Kidney epithelial cell (primary cell): ENCODE measurements at places on chromosomes 5 and 9. TPM values are rescaled to one million over a fixed set of nuclear protein-coding genes. Genes with fewer than 3 reads are reported as not detected.

Gene OMD
- total RNA-seq = not detected in 2 replicates

Gene TMEM8B
- 5.9 and 11.5 TPM in 2 replicates for total RNA-seq

Gene IFNA14
- total RNA-seq = not detected in 2 replicates

Gene ACOT12
- total RNA-seq = not detected in 2 replicates

Gene REEP2
- total RNA-seq = 34.7 and 40.2 TPM in 2 replicates

Gene HNRNPAB
- 132 and 152 TPM in 2 replicates for total RNA-seq

DNA sequence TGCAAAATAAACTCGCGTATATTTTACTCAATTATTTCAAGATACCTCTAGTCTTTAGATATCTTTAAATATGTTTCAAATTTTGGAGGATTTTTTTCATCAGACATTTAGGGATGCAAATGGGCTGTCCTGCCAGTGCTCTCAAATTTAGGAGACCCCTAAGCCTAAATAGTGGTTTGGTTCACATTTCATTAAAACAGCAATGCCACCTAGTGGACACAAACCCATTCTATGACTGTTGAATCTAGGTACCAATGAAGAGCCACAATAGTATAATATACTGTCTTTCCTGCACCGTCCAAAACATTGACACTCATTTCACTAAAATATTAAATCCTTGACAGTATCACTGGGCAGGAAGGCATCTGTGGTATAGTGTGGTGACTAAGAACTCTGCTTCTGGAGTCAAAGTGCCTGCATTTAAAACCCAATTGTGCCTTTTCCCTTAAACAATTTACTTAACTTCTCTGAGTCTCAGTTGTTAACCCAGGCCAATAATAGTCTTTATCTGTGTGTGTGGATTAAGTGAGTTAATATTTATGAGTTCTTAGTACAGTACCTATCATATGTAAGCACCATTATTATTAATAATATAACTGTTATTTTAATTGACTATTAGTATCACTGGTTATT lies 148.0 kb downstream of the RORB start:
- DNase-seq = no peak

DNA sequence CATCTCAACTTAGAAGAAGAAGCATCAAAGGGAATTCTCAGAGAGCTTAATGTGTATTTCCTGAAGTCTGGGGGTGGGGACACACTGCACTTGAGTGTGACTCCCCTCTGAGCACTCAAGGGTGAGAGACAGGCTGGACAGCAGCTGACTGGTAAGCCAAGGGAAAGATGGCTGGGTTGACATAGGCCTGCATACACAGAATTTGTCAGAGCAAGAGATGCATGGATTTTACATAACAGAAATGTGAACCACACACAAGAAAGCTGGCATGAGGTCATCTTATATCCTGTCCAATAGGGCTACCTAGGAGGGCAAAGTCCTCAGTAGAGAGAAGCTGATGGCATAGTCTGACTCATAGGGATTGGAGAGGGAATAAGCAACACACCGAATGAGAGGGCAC lies 114.3 kb upstream of the EPB41L4A start:
- DNase-seq = no peak

DNA sequence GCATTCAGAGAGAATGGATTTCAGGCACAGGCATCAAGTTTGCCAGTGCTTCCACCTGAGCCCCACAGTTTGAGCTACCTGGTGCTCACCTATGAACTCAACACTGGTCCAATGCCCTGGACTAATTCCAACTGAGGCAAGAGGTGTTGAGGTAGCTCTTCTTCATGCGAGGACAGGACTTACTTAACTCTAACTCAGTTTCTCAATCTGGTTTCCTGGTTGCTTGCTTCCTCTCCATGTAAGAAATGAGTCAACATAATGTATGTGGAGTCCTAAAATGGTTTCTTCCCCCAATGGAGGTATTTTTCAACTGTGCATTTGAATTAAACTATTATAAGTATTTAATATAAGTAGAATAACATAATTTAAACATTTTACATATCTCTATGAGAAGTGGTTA lies 523.6 kb upstream of the DAB2 start:
- no peak for DNase-seq

GRCh38 chr9:90433398-90433941 lies 209.2 kb downstream of the DIRAS2 start:
- DNase-seq = peak; percentile 99

DNA sequence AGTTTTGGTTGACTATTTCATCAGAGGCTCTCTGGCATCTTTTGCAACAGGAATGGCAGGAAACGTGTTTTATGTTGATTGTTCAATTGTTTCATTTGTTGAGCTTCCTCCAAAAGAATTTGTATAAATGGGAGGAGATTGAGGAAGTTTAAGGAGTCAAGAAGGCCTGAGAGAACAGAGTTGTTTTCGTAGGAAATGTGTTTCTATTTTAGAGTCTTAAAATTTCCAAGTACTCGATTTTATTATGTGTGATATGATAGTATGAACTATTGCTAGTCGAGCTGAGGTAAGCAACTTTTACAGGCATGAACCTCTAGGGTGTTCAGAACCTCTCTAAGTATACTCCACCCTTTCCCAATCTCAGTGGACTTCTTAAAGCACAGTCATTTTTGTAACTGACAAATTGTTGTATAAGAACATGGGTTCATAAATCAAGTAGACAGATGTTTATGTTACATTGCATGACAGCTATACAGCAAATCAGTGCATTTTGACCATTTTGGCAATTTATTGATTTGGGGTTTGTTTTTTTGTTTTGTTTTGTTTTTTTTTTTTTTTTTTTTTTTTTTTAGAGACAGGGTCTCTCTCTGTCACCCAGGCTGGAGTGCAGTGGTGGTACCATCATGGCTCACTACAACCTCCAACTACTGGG lies 47.4 kb downstream of the POLK start:
- DNase-seq = no peak

- no peak for DNase-seq
Observed at GRCh38 chr9:137639303-137640051, 20.7 kb downstream of the EHMT1 start.

DNA sequence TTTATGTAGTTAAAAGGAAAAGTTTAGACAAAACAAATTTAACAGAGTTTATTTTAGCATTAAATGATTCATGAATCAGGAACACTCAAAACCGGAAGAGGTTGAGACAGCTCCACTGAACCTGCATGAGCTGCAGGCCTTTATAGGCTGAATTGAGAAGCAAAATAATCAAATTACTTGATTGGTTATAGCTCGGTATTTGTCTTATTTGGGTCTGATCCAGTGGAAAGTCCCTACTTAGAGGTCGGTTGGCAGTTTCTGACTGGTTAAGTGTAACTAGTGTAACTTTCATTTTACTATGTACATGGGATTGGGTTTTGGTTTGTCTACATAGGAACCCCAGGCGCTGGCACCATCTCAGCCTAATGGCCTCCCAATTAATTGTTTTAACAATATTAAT lies 74.1 kb upstream of the PIK3R1 start:
- DNase-seq = no peak

DNA sequence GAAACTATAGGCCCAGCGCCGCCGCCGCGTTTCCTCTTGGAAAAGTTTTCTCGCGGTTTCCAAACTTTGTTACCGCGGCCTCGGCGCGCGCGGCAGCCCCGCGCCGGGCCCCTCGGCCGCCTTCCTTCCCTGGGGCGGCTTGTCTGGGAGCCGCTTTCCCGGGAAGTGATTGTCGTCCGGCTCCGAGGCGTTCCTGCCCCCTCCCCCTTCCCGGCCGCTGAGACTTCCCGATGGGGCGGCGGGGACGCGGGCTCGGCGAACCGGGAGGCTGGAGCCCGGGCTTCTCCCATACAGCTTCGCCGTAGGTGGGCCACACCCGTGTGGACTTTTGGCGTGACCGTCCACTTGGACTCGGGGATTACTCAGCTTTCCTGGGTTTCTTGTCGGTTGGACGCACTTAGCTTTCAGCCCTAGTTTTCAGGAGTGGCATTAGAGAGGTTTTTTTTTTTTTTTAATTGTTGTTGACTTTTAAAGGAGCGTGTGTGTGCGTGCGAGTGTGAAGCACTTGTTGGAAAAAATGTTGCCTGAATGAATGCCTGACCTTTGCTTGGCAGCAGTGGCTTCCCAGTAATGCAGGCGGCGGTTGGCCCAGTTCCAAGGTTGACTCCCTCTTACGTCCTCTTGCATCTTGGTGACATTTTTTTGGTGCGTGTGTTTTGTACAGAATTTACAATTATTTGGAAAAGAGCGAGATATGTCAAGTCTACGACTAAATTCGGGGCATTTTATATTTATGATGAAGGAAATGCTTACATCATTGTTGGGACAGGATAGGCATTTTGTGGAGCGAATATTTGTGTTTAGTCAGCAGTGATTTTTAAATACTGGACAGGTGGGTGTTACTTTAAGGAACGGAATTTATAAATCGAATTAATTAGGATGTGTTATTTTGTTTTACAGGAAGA lies 821 bp downstream of the CTNNA1 start:
- no peak for DNase-seq

GRCh38 chr5:102857076-102857818 lies 102.1 kb downstream of the PAM start:
- DNase-seq = no peak

DNA sequence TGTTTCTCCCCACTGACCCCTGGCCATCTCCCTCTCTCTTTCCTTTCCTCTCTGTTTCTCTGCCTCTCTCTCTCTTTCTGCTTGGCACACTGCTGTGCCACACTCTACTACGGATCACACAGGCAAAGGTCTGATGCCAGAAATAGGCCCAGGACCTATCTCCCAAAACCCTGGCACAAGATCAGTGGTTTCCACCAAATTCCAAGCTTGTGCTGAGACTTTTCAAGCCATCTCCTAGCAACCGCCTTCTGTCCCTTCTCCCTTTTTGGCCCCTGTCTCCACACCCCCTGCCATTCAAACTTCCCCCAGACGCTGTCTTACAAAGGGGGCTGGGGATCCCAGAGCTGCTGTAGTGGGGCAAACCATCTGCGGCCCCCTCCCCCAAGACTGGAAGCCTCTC lies 38.5 kb upstream of the RARS1 start:
- DNase-seq = no peak

DNA sequence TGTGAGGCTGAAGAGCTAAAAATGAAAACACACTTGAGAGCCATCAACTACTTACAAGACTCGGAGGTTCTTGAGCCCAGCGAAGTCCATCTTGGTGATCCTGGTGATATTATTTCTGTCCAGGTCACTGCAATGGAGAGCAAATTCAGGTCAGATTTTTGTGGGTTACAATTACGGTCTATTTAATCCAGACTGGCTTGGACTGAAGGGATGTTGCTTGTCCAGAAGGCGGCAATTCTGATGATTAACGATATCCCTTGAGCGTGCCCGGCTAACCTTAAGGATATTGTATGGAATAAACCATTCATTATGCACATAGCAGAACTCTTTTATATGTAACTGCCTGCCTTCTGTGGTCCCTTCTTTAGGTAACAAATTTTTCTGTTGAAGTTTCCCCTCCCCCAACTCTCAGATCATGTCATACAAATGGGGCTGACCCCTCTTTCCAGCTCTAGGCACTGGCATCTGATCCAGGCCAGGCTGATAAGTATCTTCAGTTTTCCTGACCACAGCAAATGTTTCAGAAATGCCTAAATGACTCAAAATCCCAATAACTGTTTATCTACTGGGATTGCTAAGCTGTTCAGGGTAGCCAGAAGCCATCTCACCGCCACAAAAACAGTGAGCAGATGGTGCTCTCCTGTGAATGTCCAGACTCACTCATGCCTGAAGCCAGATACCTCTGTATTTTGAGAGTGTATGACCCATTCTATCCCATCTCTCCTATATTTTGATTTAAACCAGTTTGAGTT lies 49.4 kb downstream of the SLIT3 start:
- no peak for DNase-seq
